ENCODE measurements at places on chromosomes 13 and 19.

DNA sequence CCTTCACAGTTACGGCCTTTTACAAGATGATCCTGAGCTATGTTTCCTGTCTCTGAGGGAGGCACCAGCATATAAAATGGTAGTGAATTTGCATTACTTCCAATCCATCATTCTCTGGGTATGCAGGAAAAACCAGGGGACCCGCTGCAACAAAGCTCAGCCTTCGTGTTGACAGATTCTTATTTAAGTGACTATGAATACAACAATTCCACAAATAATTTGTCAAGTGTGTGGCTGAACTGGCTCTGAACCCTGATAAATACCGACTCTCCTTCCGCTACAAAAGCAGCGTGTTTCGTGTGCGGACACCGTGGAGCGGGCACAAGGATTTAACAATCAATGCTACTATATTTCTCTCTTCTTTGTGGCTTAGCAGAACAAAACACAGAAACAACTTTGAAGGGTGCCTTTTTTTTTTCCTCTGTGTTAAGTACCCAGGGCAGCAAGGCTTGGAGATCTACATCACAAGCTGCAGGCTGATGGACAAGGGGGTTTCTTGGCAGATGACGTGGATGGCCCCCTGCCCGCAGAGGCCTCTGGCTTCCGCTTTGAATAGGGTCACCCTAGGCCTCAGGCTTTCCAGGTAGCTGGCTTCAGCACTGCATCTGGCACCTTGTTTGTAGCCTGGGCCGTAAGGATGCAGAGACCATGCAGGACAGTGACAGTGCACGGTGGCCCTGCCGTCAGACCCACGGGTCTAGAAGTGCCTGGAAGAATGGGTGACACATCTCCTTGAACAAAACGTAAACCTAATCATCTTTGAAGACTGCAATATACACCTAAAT lies 280.5 kb upstream of the TSHZ3 start:
- no peak for DNase-seq

DNA sequence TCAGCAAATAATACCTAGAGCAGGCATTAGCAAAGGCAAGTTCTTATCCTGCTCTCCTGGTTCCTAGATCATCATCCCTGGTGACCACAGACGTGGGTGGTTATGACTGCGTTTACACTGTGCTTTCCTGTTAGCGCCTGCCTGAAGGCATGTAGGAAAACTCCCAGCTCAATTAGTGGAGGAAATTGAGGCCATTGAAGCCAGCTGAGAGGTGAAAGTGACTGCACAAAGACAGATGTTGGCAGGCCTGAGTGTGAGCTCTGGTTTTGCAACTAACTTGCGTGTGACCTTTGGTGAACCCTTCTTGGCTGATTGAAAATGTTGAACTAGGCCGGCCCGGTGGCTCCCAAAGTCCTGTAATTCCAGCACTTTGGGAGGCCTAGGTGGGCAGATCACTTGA lies 17.5 kb upstream of the NWD1 start:
- no peak for DNase-seq

DNA sequence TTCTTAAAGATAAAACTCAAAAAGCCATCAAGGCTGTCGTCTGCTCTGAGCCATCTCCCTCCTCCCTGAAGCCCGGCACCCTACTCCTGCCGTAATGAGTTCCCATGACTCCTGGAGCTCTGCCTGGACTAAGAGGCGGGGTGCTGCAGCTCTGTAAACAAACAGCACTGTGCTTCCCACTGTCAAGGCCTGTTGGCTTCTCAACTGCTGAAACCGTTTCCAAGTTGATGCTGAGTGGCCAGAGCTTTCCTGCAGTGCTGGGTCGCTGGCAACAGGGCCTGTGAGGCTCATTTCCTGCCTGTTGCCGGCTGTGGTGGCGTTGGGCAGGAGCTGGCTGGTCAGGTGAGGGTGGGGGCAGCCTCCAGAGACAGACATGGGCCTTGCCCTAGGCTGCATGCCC lies 26.7 kb upstream of the ISYNA1 start:
- no peak for DNase-seq

DNA sequence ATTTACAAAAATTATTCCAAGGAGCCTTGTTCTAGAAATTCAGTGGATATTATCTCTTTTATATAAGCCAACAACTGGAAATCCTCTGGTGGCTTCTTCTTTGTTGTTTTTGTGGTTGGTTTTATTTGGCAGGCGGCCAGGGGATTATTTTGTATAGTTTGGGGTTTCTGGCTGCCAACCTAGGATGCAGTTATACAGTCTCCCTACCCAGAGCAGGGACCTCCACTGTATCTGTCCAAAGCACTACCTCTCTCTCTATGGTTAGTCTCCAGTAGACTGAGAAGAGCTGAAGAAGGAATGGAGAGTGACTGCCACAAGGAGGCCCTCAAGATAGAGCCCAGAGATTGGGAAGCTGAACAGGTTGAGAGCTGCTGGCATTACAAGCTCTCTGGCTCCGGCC lies 80.2 kb downstream of the ZAR1L start:
- no peak for DNase-seq

GRCh38 chr13:22690756-22691155 lies 490.0 kb upstream of the SGCG start:
- DNase-seq: no peak

DNA sequence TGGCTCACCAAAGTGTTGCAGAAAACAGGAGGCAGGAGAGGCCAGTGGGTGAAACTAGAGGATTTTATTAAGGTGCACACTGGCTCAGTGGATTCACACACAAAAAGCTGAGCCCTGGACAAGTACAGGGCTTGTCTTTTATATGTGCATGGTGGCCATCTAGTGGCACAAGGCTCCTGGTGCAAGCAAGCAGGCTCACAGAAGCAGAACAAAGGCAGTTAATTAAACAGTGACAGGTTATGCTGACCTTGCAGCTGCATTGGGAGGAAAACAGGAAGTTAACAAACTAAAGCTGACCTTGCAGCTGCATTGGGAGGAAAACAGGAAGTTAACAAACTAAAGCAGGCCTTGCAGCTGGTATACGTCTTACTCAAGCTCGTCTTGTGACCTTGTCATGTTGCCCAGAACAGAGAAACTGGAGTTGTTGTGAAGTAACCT lies 65.3 kb upstream of the ZNF681 start:
- no peak for DNase-seq

DNA sequence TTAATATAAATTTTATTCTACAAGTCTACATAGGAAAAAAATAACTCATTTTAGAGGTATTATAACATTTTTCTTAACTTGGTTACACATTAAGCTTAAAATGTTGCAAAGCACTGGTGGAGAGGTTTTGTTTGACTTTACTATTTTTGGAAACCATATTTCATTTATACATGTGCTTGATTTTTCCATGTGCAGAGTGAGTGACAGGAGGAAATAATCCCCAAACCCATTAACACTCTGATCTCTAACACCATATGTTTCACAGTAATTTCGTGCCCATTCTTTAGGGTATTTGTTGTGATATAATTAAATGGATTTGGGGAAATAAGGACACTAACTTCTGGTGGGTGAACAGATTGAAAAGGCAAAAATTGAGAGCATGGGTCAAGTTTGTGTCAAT lies 2124.4 kb upstream of the PCDH20 start:
- no peak for DNase-seq

DNA sequence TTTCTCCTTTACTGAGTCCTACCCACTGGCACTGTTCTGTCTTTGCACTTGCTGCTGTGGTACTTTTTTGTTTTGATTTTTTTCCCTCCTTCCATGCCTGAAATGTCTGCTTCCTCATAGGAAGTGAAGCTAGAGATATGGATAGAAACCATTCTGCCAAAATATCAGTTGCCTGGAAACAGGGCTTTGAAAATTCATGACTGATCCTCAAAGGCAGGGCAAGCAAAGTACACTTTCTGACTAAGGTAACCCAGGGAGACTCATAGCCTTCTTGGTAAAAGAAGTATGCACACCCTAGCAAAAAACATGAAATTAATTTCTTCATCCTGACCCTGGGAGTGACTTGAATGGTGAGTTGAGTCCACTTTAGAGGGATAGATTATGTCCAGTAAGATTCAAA lies 329.8 kb downstream of the MYO16 start:
- no peak for DNase-seq

DNA sequence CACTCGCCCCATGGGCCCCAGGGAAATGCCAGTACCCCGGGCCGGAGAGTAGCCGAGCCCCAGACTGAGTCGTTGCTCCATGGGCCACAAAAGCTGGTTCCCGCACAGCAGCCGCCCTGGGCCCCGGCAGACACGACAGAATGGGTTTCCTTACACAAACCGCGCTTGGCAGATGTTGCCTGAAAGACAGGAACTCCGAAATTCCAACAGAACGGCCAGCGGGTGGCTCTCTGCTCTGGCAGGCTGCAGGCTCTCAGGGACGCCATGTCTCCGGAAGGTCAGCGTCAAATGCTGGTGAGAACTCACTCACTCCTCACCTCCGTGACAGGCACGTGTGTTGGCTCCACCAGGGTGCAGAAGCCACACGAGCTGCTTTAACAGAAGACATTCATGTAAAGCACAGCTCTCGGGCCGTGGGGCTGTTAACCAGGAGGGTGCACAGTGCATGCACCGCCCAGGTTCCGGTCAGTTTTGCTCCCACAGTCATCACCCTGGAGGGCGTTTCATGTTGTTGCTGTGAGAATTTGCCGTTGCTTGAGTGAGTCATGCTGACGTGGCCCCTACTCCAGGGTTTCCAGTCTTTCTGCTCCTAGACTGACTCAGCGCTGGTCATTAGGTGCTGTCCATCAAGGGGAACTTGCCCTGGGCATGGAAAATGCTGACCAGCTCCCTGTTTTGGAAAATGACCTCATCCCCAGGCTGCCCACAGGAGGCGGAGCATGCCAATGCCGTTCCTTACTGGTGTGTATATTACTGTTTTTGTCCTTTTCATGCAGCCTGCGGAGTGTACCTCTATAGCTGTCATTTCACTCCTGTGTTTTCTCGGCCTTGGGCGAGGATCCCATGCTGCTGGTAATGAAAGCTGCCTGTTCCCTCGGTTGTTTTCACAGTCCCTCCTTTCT lies 44.8 kb downstream of the ANKRD10 start:
- no peak for DNase-seq
